ENCODE measurements at places on chromosomes 16 and 17. TPM values are rescaled to one million over a fixed set of nuclear protein-coding genes. Genes with fewer than 3 reads are reported as not detected.

GRCh38 chr16:86376837-86377236 lies 133.5 kb upstream of the FOXF1 start:
- DNase-seq: no peak

GRCh38 chr17:50660887-50661345 lies 26.2 kb downstream of the ABCC3 start:
- no peak for DNase-seq

TRPV2 gene
- total RNA-seq: 236 TPM

KRTAP1-1 gene
- not detected for total RNA-seq

FBXO39 gene
- not detected for total RNA-seq

DNA sequence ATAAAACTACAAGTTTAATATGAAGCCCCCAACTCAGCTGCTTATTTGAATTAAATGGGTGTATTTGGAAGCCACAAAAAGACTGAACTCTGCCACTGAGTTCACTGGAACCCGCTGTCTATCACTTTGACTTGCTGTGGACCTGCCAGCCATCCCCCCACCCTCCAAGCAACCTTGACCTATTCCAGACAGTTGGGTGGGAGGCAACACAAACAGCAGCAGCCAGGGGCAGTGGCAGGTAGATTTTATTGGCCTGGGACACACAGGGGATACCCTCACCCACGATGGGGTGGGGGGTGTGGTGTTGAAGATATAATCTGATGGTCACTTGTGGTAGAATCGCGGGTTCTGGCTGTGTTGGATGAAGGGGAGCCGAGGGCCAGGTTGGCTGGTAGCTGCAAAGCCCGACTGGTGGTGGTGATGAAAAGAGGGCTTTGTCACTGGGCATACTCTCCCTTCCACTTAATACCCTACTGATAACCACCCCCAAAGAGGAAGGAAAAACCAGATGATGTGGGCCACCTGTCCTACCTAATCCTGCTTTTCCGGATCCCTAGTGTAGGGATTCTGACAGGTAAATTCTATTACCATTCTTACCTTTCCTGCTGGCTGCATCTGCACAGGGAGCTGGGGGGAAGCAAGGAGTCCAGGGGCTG lies 2.6 kb downstream of the GPS2 start:
- DNase-seq: no peak

- no peak for DNase-seq
Measured at GRCh38 chr16:14366447-14366846, 263.6 kb downstream of the PARN start.

DNA sequence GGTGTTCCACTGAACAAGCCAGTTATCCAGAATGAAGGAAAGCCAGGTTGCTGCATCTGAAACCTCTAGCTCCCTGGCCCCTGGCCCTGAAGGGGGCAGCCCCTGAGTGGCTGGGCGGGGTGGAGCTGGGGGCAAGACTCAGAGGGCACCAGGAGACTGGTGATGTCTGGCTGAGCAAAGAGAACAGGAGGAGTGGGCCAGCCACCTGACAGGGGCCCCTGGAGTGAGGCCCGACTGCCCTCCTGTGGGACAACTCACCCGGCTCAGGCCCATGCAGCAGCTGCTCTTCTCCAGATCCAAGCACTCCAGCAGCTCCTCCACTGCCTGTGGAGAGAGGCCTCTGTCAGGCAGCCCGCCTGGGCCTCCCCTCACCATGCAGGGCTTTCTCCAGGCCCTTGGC lies 60.4 kb downstream of the PIPOX start:
- no peak for DNase-seq

TMEM97 gene
- total RNA-seq: 46.4 TPM

DNA sequence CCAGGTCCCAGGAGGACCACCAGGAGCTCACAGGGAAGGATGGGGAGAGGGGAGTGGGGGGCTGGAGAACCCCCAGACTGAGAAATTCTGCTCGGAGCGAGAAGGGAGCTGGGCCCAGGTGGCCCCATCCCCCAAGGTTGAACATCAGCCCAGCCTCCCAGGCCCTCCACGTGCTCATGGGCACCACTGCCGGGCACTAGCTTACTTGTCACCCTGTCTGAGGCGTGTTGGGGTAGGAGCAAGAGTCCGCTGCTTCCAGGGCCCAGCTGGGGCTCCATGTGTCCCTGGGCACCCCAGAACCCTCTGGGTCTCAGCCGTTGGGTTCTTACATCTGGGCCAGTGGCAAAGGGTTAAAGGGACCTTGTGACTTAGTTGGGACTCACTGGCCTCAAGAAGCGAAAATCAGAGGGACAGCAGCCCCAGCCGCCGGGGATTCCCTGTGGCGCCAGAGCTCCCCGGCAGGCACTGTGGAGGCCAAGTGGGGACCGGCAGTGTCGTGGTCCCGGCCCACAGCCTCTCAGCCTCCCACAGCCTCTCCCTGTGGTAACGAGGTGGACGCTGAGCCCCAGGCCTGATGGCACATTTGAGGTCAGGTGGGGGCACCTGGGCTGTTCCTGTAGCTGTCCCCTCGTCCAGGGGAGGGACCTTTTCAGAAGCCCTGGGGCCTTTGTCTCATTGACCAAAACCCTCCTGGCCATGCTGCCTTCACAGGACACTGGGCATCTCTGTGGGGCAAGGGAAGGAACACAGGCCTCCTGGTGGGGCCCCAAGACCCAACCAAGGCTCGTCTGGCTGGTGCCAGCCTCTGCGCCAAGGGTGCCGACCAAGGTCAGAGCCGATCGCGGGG lies 33.7 kb upstream of the CDH15 start:
- DNase-seq: no peak

SCGB1C2 gene
- total RNA-seq: not detected

DNA sequence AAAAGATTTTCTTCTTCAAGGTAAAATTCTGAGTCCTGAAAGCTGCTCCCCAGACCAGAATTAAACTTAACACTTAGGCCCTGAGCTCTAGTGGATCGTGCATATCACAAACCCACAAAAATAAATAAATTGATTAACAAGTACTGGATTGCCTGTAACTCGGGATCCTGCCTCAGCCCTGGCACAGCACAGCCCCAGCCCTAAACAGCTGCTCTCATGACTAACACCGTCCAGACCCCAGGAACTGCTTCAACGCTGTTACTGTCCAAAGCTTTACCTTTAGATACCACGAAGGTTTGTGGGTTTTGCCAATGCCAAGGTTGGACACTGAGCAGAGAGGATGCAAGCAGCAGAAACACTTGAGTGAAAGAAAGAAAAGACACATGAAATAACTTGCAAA lies 172.5 kb downstream of the COPRS start:
- no peak for DNase-seq

GRCh38 chr17:31321481-31321880 lies at the start of gene EVI2A:
Gene EVI2A, minus strand, starts transcription at chr17:31321622. Its CDS starts 2,609 bp downstream, at chr17:31319013.
- peak; percentile 92 for DNase-seq

GRCh38 chr16:31458073-31458843 lies 1.0 kb upstream of the ARMC5 start:
- peak; percentile 24 for DNase-seq

All from SK-MEL-5 (cell line).